ENCODE measurements at places on chromosomes 11 and 22.

GRCh38 chr11:79108851-79109250 is 332.0 kb downstream of the TENM4 start:
- DNase-seq = no peak

DNA sequence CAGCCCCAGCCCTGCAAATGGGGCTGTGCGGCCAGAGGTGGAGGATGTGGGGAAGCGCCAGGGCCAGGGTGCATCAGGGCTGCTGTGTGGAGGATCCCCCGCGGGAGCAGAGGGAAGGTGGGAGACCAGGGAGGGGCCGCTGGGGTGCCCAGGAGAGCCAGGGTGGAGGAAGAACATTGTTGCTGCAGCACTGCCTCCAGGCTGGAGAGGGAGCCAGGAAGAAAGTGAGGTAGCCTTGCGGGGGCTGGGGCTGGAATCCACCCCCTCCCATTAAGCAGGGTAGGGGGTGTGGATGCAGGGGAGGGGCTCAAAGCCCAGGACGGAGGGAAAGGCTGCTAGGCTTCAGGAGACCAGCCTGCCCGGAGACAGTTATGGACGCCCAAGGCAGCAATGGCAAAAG is 15.0 kb downstream of the CABP7 start:
- DNase-seq = no peak

DNA sequence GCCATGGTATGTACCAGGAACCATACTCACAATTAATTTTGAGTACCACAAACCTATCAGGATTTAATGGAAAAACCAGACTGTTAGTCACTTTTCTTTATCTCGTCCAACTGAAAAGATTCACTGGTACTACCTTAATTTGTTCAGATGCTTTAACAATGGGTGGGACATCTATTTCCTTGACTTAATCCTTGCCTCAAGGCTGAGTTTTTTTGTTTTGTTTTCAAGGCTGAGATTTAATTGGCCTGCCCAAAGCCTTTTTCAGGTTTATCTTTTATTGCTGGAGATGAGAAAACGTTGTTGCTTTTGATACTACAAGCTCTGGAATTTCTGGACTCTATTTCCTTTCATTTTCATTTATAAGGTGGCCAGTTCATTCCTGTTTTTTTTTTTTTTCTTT is 50.4 kb downstream of the NELL1 start:
- no peak for DNase-seq

GRCh38 chr11:44779736-44780520 is 53.2 kb downstream of the TSPAN18 start:
- no peak for DNase-seq

DNA sequence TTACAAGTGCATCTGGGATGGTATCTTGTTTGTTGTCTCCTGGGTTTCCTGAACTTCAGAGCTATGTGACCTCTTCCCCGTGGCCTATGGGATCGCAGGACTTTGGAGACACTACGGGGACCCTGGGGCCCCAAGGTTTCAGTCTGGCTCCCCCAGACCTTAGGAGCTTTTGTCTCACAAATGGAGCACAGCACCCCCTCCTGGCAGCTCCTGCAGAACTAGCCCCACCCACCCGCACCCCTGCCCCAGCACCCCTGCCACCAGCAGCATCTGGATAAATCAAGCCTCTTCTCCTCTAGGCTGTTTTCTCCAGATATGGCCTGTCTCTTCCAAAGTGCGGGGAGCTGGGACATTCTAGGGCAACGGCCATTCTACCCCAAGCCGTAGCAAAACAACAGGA is 10.4 kb downstream of the RCOR2 start:
- peak; percentile 71 for DNase-seq

DNA sequence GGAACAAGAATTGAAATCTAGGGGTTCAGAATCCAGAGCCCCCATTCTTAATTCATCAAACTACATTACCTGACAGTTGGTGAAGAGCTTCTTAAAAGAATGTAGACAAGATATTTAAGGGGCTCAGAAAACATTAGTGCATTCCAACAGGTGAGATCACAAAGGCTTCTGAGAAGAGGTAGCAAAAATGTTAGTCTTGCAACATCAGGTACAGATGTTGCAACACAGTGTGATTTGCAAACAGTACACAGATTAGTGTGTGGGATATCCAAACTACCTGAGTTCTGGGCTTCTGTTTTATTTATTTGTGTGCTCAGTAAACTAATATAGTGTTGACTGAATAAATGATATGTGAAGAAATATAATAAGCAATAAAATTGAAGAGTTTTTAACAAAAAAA is 11.8 kb downstream of the CASP4 start:
- DNase-seq = no peak

DNA sequence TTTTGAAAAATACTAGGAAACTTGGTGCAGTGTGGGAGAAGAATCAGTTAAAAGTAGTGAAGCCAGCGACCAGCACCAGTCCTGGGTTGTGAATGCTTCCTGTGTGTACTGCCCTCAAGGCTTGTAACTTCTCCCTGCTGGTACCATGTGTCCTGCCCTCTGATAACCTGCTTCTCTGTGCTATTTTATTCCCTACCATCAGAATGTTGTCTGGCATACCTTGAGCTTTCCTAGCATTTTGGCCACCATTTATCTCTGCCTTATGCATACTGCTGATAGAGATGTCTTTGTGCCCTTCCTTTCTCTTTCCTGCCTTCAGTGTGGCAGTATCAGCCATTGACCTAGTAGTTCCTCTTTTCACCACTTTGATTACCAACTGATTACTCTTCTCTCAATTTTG is 2.0 kb downstream of the GTF2H1 start:
- no peak for DNase-seq

- peak; percentile 60 for DNase-seq
Observed at GRCh38 chr11:35045236-35045820, 93.6 kb upstream of the CD44 start.

GRCh38 chr11:13225038-13226001 is 52.3 kb upstream of the BMAL1 start:
- DNase-seq = no peak

- no peak for DNase-seq
Observed at GRCh38 chr11:131422496-131422895, 52.1 kb downstream of the NTM start.

GRCh38 chr11:128457874-128458273 is 129.5 kb downstream of the ETS1 start:
- DNase-seq = no peak

GRCh38 chr11:125519860-125520834 is 24.1 kb upstream of the FEZ1 start:
- DNase-seq = no peak

DNA sequence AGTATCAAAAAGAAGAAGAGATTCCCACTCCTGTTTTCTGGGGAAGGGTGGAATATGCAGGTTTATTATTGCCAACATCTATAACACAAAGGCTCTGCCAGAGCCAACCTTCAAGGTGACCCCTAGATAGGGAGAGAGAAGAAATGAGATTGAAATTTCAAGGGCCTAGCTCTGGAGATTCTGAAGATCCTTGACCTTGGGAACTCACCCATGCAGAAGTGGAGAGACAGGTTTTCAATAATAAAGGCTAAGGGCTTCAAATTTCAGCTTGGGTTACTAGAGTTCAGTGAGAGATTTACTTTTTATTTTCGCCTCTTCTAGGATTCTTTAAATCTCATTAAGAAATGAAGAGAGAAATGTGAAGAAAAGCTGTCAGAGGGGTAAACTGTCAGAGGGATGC is 98.4 kb downstream of the CD44 start:
- DNase-seq = no peak

- no peak for DNase-seq
Observed at GRCh38 chr22:49765091-49765771, 62.4 kb downstream of the BRD1 start.

- DNase-seq = no peak
Observed at GRCh38 chr11:66646828-66647227, 8.3 kb downstream of the RBM4 start.

DNA sequence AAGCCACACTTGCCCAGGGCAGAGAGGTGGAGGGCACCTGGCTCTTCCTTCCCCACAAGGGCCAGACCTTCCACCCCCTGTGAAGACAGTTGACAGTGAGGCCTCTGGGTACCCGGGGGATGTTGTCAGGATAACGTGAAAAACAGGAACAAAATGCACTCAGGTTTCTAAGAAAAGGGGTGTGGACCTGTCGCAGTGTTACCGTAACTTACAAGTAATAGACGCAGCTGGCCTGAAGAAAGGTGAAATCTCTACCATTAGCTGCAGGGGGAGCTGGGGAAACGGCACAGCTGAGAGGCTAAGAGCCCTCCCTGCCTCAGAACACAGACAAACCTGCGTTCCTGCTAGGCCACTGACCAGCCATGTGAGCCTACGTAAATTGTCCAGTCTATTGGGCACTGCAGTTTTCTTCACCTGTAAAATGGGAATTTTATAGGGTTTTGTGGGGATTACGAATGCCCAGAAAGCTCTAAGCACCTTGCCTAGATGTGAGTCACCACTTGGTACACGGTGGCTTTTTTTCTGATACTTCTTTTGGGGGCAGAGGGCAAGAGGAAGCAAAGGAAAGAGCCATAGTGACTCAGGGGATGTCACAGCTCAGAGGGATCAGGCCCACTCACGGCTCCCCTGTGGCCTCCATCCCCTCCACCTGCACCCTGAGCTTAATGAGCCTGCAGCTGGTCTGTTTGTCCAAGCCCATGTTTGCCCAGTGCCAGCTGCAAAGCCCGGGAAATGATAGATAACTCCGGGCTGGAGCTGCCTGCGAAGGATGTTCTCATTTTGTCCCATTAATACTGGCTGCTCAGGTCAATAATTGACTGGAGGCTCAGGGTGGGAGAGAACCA is 18.4 kb upstream of the CABP7 start:
- DNase-seq = no peak

DNA sequence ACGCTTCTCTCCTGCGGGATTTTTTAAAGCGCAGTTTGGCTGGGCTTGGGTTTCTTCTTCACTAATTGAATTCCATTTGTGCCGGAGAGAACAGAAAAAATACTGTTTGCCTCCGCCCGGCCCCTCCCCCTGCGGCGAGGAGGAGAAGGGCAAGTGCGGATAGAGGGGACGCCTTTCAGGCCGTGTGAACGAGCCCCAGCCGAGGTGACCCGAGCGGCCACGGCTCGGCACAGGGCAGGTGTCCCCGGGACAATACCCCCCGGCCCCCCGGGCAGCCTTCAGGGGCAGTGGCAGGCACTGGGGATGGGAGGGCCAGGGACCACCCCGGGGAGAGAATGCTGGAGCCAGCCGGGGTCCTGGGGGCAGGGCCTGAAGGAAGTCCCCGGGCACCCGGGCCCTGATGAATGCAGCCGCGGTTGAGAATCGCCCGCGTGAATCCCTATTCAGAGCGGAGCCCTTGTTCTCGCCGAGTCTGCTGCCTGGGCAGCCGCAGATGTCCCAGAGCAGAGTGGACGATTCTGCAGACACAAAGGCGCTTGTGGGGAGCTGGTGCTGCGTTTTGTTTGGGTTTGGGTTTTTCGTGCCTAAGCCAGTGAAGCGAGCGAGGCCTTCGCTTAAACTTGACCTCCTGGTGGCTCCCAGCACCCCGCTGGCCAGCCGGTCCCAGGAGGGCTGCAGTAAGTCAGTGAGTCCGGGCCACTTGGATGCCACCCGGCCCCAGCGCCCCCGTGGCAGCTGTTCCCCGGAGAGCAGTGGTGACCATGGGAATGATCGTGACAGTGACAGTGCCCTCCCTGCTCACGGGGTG is 96.0 kb downstream of the WNT7B start:
- DNase-seq = no peak

GRCh38 chr22:42162728-42163489 is 32.3 kb upstream of the CYP2D6 start:
- DNase-seq = no peak

DNA sequence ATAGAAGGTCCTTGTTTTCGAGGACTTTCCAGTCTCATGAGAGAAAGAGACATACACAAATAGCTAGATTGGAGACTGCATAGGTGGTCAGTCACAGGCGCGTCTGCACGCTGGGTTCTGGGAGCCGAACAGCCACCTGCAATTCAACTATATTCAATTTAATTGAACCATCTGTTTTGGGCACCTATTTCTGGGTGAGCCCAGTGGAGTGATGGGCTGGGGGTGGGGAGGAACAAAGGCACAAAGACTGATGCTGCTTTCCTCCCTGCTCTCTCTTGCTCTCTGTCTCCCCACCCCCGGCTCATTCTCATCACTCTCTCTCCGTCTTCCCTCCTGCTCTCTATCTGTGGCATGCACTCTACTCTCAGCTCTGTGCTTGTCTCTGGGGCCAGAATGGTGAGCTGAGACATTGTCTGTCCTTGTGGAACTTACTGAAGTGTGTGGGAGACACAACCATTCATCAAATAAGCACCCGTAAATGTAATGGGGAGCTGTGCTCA is 48.1 kb upstream of the B3GAT1 start:
- no peak for DNase-seq

DNA sequence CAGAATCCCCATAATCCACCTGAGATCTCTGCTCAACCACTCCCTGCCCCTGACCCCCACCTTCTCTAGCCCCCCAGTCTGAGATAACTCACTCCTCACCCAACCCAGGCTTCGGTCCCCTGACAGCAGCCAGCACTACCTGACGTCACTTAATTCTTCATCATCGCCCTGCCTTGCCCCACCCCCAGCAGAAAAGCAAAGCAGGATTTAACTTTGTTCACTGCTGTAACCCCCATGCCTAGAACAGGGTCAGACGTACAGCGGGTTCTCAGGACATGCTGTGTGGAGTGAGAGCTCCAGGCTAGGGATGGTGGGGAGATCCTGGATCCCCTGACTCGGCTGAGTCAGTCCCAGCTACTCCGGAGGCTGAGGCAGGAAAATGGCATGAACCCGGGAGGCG is 45.8 kb downstream of the ELFN2 start:
- DNase-seq = no peak

DNA sequence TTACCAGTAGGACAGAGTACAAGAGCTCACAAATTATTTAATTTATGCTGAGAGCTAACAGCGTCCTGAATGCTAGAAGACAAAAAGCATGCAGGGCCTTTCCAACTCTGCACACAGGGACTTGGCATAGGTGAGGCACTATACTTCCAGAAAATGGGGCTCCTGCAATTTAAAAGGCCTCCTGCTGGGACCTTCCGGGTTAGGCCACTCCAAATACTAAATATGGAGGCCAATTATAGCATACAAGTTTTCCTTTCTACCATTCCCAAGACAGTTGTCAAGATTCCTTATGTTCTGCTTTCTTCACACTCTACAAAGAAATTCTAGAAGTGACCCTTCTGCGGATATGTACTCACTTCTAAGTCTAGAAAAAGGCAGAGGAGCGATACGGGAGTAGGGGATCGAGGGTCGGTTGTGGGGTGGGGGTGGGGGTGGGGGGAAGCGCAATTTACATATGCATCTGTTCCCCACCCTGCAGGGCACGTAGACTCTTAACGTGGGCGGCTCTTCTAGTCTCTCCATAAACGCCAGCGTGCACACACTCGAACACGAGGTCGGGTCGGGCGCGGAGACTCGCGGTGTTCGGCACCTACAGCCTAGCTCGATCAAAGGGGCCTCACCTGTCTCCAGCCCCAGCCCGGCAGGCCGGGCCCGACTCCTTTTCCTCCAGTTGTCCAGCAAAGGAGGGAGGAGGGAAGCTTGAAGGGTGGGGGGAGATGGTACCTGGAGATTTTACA is 728 bp downstream of the DCUN1D5 start:
- peak; percentile 69 for DNase-seq

- no peak for DNase-seq
Observed at GRCh38 chr11:94675813-94676212, 92.3 kb upstream of the AMOTL1 start.
